Activated T-cell treated with anti-CD3 and anti-CD28 coated beads, Interleukin-2, amount 50 U/mL, for 24 hours (primary cell): ENCODE measurements at places on chromosomes 12 and 14.

DNA sequence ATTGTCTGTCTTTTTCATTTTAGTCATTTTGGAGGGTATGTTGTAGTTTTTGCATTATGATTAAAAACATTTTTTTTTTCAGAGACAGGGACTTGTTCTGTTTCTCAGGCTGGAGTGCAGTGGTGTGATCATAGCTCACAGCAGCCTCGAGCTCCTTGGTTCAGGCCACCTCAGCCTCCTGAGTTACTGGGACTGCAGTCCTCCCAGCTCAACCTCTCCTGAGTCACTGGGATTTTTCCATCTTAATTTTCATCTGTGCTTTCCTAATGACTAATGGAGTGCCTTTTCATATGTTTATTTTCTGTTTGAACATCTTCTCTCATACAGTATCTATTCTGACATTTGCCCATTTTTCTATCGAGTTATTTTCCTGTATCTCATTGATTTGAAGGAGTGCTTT is 52.6 kb downstream of the DYRK2 start:
- no peak for DNase-seq

GRCh38 chr14:75224561-75224960 is 48.1 kb upstream of the TMED10 start:
- no peak for DNase-seq

- peak; percentile 29 for DNase-seq
Observed at GRCh38 chr12:119060847-119061796, 79.8 kb downstream of the SRRM4 start.

- DNase-seq, result no peak
Observed at GRCh38 chr12:106643000-106643399, 60.2 kb downstream of the RFX4 start.

DNA sequence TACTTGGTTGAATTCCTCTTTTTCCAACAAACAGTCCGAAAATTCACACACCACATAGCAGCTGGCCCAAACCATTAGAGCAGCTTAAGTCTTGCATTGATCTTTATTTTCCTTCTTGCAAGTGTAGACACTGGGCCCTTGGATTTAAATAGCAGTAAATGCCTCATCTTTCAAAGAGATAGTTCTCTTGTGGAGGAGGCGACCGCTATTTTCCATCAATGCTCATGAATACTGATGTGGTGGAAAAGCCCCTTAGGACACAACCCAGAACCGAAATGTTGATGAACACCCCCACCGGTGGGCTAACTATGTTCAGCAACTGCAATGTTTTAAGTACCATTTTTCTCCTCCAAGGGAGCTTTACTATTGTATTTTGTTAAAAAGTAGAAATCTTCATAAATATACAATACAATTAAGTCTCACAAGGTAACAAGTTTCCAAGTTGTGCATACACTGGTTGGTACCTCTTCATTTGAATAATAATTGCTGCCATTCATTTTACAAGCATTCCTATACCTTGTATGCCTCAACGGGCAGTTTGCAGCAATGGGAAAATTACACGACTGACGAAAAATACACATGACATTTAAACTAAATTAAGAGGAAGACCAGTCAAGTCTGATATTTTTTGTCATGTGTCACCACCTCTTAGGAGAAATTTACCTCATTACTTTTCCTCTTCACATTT is 18.0 kb downstream of the NIN start:
- no peak for DNase-seq

DNA sequence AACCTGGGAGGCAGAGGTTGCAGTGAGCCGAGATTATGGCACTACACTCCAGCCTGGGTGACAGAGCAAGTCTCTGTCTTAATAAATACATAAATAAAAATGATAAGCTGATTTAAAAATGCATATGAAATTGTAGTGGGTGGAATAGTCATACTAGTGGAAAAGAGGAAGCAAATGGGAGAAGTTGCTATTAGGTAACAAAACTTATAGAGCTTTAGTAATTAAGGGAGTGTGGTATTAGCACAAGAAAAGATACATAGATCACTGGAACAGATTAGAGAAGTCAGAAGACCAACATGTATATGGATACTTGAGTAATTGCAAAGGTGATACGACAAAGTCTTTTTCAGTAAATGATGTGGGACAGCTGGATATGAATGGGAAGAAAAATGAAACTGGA is 26.5 kb downstream of the TECPR2 start:
- no peak for DNase-seq

DNA sequence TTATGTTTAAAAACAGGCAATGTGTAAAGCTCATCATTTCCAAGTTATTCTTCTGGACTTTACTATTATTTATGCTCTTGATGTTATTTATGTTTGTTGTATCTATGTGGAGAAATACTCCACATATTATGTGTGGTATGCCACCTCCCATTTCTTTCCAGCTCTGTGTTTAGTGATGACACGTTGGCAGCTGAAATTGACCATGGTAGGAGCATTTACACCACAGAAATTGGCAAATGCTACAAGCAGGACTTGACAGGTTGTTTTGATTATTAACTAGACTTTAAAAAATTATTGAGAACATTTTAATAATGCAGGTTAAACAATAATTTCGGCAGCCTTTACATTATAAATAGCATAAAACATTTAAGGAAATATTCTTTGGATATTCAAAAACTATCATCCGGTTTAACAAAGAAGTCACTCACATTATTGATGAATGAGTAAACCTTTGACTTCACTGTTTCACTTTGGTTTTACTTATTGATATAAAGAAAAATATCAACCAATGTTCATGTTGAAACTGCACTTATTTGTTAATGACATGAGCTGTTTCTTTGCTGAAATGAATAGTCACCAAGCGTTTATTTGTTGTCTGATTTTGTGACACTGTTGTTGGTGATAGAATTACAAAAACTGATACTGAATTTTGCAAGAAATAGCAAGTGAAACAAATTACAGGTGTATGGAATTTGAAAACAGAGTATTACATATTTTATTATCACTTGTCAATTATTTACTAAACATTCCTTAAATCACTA is 76.8 kb downstream of the HMGA2 start:
- DNase-seq, result no peak

DNA sequence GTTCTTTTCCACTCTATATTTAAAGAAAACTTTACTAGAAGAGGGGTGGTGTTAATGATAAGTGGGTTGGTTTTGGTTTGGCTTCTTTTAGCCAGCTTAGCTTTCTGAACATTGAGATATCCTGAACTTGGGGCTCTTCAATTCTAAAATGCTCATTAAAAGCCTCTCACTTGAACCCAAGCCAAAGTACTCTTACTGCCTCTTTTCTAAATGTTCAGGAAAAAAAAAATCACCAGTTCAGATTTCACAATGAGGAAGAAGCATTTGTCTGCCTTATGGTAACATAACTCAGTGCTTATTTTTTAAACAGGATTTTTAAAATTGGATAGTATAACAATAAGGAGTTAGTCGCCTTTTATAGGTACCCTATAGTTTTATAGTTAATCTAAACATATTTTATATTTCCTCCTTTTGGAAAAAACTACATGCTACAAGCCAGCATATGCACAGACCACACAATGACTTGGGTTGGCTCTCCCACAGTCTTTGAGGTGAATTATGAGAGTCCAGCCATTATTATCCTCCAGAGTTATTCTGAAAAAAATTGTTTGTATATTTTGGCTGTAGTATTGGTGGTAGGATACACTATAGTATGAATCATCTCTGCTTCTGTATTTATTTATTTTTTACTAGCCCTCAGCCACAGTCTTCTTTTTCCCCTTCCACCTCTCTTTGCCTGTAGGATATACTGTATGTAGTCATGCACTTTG is 195.5 kb upstream of the TMPO start:
- no peak for DNase-seq

DNA sequence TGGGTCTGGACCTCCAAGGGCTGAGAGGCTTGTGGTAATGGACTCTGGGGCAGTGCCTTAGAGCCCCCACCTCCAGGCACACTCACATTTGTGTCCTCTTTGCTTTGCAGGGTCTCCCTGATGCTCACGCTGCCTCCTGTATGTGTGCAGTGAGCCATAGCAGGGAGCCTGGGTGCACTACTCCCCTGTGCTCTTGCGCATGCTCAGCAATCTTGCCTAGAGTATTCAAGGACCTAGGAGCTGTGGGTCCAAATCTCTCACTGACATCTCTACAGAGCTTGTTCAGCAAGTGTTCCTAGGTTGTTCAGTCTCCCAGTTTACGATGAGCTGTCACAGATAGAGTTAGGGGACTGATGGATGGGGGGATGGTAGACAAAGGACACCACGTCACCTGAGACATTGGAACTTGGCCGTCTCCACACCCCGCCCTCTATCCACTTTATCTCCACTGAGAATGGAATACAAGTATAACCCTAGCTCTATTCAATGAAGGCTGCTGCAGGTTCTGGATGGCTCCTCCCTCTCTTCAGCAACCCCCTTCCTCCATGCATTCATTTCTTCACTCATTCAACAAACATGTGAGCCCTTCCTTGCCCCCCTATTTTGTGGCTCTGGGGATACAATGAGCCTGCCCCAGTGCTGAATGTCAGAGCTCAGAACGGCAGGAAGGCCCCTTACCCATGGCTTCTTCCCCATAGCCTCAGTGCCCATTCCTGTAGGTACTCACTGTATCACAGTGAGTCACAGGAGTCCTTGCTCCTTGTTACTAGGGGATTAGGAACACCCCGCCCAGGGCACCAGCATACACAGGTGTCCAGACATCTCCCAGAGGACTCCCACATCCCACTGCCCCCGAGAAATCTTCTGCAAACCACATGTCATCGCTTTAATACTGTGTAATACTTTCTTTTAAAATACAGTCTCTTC is 31.2 kb downstream of the FIGNL2 start:
- DNase-seq, result no peak

DNA sequence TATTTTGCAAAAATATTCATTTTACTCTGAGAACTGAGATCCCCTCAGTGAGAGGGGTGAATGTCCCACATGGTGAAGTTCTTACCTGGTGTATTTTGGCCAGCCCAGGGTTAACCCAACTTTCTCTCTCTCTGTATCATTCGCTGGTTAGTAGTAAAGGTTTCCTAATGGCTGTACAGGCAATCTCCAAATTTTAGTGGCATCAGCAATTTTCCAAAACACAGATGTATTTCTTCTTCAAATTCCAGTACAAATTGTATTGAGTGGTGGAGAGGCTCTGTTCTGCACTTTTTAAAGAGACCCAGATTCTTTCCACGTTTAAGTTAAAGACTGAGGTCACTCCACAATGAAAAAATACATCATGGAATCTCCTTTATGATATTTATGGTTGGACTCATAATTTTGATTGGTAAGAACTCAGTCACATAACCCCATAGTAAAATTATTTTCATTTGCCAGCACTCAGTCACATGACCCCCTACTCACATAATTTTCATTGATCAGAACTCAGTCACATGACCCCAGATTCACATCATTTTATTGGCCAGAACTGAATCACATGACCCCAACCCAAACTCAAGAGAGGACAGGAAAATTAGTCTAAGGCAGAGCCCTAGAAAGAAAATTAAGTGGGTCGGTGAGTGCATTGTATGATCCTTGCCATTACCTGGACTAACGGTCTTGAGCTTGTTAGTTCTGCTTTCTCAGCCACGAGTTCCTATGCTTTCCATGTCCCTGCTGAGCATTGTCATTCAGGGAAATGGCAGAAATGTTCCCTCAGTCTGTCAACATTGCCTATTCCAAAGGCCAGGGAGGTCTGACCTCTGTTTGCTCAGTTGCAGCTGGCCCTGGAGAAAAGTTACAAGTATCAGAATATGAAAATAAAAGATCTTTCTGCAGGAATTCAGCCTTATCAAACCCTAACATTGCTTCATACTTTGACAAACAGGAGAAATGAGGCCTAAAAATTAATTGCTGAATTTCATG is 1536.2 kb downstream of the AACS start:
- no peak for DNase-seq

GRCh38 chr14:68791078-68791901 is 1.6 kb downstream of the ZFP36L1 start:
- peak; percentile 56 for DNase-seq

GRCh38 chr14:31657917-31658316 is 96.7 kb downstream of the NUBPL start:
- DNase-seq, result no peak

- DNase-seq, result no peak
Observed at GRCh38 chr14:76754586-76754985, 6.7 kb upstream of the VASH1 start.

GRCh38 chr12:25424211-25424731 is 128.8 kb downstream of the LMNTD1 start:
- no peak for DNase-seq

DNA sequence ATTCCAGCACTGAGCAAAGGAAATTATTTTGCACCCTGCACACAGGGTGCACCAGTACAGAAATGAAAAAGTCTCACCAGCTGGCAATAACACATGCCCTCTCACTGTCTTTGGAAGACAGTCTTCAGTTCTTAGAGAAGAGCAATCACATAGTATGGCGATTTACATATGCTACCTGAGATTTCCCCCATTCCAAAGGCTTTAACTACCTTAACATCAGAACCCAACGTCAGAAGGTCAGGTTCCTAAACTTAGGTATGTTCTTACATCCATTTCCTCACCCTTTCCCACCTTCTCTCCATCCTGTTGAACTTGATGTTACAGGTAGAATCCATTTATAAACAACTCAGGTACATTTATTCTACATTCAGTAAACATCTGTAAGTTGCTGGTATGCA is 167.8 kb downstream of the PAWR start:
- DNase-seq, result no peak

DNA sequence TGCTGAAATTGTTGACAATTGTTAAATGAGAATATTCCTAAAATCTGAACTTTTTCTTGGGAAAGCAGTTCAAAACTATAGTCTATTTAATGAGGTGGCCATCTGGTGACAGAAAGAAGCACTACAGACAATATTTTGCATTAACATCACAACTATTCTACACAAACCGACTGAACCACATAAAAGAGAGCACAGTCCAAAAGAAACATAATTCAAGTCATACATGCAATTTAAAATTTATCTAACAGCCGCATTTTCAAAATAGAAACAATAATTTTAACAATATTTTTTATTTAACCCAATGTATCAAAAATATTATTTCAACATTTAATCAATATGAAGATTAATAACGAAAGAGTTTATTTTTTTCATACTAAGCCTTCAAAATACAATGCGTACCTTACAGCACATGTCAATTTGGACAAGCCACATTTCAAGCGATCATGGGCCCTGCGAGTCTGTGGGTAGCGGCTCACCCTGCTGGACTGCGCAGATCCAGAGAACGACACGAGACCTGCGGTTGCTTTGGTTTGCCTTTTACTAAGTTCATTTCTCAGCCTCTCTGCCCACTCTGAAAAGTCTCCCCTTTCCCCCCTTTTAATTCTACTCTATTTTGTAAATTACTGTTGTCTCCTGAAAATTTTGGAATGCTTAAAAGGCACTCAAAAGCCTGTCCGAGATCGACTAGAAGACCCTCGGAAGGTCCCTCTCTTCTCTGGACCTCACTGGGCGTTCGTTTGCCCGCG is 947 bp upstream of the LRRC9 start:
- peak; percentile 32 for DNase-seq

DNA sequence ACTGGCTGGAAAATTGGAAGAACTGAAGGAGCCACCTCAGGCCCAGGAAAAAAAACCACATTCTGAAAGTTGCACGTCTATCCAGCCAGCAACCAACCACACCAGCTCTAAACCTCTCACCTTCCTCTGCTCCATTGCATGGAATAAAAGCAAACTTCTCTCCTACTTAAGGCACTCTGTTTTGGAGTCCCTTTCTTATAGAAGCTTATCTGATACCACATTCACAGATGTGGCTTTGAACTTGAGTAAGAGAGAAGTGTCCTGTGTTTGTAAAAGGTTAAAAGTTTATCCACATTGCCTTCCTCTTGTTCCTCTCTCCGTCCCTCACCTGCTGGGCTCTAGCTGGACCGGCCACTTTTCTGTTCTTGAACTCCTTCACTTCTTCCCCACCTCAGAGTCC is 99.6 kb upstream of the PLXNC1 start:
- DNase-seq, result no peak

- DNase-seq, result no peak
Observed at GRCh38 chr12:100554608-100555077, 18.8 kb upstream of the GAS2L3 start.
